A549 treated with CpdA at 1 μM for 4 hours (cell line): ENCODE measurements at places on chromosomes 5 and 9. TPM values are rescaled to one million over a fixed set of nuclear protein-coding genes. Genes with fewer than 3 reads are reported as not detected.

Gene ANKRD55
- 0.03 to 0.09 TPM in 2 of 5 replicates, not detected in the others for total RNA-seq

Gene ARHGEF39
- total RNA-seq, result 12.3 to 19.6 TPM (median 18.5 TPM) in 5 replicates

Gene SLC6A3
- total RNA-seq, result 0.05 to 0.14 TPM (median 0.08 TPM) in 5 replicates

Gene GARNL3
- total RNA-seq, result 2.0 to 4.8 TPM (median 2.5 TPM) in 5 replicates

Gene PLPP7
- total RNA-seq, result 0.05 TPM in 1 of 5 replicates, not detected in the others

Gene SLC36A1
- 8.7 to 10.7 TPM (median 9.7 TPM) in 5 replicates for total RNA-seq
